ENCODE measurements at places on chromosomes 3 and 15.

- DNase-seq = no peak
Observed at GRCh38 chr3:148708409-148708808, 10.7 kb downstream of the AGTR1 start.

- DNase-seq = no peak
Observed at GRCh38 chr3:130700541-130700940, 46.1 kb downstream of the PIK3R4 start.

DNA sequence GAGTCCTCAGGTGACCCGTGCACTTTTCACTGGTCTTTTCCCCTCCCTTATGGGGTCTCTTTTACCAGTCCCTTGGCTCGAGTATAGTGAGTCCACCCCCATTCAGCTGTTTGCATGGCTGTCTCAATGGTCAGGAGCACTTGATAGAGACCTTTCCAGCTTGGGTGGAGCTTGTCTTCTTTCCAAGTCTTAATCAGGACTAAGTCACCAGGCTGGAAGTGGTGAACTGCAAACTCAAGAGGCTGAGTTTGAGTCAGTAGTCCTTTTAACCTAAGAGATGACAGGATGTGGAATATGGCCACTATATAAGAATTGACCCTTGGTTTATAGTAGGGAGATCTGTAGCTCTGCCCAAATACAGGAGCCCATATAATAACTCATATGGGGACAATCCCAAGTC lies 279.7 kb downstream of the PYDC2 start:
- DNase-seq = no peak

DNA sequence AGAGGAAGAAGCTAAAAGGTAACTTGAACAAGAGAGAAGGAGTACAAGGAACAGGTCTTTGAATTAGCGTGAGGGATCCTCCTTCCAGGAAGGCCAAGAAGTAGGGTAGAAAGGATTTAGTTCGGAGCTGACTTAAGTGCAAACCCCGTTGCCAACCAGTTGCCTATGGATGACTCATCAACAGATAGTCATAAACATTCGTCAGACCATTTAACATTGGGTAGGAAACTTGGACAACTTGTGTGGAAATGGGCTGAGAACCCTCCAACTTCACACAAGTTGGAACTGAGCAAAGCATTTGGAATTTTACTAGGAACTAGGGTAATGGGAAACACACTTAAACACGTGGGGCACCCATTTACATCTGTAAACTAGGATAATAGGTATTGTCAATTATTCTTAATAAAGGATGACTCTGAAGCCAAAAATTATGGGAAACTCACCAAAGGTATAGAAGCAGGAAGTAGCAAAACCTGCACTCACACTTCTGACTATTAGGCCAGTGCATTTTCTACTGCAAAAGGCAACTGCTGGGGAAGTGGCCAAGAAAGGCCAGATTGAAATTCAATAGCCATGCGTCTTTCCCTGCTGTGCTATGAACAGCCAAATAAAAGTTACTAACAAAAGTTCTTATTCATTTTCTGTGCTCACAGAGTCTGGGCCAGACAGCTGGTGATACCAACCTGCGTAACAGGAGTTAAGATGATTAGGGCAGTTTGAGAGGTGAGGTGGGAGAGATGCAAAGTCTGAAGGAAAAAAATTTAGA lies 174.5 kb upstream of the TMC3 start:
- no peak for DNase-seq

Data from CMK (cell line).